ENCODE measurements at places on chromosomes 16 and 17.

DNA sequence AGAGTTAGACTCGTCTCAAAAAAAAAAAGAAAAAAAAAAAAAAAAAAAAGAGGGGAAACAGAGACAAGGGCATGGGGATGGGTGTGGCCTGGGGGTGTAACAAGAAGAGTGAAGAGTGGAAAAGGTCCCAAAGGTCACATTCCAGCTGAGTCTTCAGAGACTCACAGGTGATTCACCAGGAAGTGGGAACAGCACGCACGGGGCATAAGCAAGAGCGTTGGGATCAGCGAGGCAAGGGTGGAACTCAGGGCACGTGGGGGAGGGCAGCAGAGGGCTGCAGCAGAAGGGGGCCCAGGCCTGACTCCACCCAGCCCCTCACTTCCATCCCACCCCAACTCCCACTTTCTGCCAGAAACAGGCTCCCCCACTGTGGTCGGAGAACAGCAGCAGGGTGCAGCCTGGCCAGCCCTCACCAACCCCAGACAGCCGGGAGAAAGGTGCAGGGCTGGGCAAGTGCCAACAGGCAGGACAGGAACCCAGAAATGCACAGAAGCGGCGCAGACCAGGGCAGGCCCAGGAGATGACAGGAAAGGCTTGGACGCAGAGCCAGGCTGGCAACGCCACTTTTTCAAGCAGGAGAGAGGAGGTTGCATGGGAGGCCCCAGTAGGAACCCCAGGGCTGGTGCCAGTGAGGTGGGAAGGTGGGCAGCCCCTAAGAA is 3.3 kb downstream of the MEAK7 start:
- no peak for DNase-seq

DNA sequence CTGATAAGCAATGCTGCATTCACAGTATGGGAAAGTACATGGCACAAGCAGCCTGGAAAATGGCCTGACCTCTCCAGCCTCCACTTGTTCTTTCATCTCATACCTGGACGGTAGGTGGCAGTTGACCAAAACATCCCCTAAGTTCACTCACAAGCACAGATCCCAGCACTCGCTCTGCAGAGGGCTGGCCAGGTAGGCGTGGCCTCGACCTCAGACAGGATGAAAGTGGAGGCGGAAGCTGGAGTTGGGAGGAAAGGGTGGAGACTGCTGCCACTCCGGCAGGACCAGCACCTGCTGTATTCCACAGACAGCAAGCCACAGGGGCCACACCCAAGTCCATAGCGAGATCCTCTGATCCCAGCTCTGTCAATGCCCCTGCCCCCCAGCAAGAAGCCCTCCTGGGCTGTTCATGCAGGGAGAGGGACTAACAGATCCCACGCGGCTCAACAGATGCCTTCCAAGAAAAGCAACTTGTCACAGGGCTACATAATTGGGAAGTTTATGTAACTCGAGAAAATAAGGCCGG is 31.3 kb downstream of the ZCCHC14 start:
- DNase-seq, result no peak

DNA sequence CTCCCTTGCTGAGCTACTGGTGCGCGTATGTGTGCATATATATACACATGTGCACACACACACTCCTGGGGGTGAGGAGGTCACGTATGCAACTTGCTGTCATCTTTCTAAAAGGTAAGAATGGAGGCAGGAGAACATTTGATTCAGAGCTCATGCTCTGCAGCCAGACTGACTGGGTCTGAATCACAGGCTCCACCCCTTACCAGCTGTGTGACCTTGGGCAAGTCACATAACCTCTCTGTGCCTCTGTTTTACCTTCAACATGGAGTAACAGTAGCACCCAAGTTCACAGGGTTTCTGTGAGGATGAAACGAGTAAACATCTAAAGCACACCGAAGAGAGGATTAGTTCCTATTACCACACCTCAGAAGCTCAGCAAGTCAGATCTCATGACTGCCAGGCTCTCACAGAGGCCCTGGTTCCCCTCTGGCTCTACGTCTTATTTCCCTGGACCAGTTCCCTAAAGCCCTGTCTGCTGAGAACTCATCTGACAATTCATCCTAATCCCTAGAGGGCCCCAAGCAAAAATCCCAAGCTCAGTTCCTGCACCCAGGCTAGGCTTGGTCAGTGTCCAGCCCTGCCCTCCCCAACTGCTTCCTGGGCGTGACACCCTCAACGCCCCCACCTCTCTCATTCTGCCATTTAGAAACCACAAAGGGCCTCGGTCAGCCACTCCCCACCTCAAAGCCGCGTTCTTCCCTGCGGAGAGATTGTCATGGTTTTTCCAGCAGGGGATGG is 28.7 kb downstream of the ABR start:
- DNase-seq, result no peak

- DNase-seq, result no peak
These were observed 17.4 kb downstream of the COL1A1 start for GRCh38 chr17:50184064-50184463.

- DNase-seq, result no peak
These were observed 131.1 kb downstream of the PHKB start for GRCh38 chr16:47592232-47592631.

DNA sequence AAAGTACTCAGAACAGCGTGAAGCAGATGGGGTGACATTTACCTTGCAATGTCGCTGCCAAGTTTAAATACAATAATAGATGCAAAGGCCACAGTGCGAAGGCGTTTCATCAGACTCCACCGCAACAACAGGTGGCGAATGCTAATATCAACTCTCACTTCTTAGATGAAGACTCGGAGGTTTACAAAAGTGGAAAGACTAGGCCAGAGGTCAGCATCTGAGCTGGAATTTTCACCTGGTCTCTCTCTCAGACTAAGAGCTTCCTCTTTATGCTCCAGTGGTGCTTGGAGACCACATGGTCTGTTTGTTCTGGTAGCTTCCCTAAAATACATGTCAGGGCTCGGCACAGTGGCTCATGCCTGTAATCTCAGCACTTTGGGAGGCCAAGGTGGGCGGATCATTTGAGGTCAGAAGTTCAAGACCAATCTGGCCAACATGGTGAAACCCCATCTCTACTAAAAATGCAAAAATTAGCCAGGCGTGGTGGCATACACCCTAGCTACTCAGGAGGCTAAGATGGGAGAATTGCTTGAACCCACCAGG is 169.1 kb downstream of the XYLT1 start:
- DNase-seq, result no peak

- no peak for DNase-seq
These were observed 115.2 kb downstream of the IRX5 start for GRCh38 chr16:55045756-55046460.

- no peak for DNase-seq
These were observed 54.0 kb downstream of the AKAP1 start for GRCh38 chr17:57138956-57139576.

- DNase-seq, result no peak
These were observed 13.3 kb upstream of the SDK2 start for GRCh38 chr17:73657473-73658116.

- no peak for DNase-seq
These were observed 2.7 kb upstream of the ACE start for GRCh38 chr17:63474174-63474573.

DNA sequence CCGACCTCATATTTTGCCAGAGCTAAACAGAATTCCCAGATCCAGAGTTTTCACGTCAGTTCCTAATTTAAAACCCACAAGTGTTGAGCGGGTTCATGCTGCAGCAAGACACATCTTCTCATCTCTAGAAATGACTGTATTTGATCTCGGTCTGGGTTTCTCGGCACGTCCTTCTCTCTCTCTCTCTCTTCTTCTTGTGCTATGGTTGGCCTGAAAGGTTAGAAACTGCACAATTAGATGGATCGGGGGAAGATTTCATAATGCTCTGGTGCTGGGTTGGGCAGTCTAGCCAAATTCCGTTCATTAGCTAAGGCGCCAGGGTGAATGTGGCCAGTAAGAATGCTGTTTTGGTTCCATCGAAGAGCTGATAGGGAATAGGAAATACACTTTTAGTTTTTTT is 158.9 kb upstream of the NOG start:
- DNase-seq, result no peak

DNA sequence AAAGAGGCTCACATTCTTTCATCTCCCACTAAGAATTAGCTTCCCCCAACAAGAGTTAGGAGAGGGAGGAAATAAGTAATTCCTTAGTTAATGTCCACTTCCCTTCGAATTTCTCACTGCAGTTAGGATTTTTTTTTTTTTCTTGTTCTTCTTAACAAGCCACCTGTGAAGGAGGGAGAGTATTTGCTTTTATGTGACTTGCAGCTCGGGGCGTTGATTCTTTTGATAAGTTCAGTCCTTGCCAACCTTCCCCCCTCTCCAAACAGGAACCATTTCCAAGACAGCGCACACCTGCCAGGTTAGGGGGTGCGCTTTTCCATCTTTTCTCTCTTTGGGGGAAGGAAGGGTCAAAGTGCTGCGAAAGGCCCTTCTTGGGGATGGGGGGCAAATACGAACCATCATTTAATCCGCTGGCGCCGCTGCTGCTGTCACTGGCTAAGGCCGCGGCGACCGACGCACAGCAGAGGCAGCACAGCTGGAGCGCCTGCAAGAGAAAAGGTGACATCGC is 758 bp downstream of the ADAMTS18 start:
- no peak for DNase-seq

GRCh38 chr16:85281181-85281580 is 168.9 kb upstream of the CIBAR2 start:
- DNase-seq, result no peak

- DNase-seq, result no peak
These were observed 3.4 kb downstream of the SPNS1 start for GRCh38 chr16:28977703-28978662.

DNA sequence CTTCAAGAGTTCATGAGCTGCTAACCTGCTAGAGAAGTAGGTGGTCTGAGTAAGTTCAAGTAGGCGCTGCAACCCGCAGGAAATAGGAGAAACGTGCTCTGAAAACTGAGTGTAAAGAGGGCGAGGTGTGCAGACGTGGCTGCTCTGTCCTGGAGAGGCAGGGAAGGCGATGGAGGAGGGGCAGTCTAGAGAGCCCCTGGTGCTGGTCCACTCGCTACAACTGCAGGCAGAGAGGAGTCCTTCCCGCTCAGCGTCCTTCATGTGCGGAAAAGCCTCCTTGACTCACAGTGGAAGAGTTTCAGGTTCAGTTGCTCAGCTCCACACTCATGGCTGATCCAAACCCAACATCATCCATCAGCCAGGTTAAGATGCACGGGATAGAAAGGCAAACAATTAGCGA is 12.1 kb downstream of the ABCA3 start:
- no peak for DNase-seq

- DNase-seq, result no peak
These were observed 7.1 kb downstream of the TEKT3 start for GRCh38 chr17:15334266-15334665.

- DNase-seq, result no peak
These were observed 224.7 kb downstream of the SNX29 start for GRCh38 chr16:12201216-12201615.

GRCh38 chr17:40464392-40464855 is 21.2 kb downstream of the IGFBP4 start:
- DNase-seq, result no peak

GRCh38 chr16:35749253-35750141 is 2290.1 kb downstream of the TP53TG3F start:
- DNase-seq, result no peak

GRCh38 chr17:73163043-73163442 is 1.8 kb upstream of the SSTR2 start:
- no peak for DNase-seq

DNA sequence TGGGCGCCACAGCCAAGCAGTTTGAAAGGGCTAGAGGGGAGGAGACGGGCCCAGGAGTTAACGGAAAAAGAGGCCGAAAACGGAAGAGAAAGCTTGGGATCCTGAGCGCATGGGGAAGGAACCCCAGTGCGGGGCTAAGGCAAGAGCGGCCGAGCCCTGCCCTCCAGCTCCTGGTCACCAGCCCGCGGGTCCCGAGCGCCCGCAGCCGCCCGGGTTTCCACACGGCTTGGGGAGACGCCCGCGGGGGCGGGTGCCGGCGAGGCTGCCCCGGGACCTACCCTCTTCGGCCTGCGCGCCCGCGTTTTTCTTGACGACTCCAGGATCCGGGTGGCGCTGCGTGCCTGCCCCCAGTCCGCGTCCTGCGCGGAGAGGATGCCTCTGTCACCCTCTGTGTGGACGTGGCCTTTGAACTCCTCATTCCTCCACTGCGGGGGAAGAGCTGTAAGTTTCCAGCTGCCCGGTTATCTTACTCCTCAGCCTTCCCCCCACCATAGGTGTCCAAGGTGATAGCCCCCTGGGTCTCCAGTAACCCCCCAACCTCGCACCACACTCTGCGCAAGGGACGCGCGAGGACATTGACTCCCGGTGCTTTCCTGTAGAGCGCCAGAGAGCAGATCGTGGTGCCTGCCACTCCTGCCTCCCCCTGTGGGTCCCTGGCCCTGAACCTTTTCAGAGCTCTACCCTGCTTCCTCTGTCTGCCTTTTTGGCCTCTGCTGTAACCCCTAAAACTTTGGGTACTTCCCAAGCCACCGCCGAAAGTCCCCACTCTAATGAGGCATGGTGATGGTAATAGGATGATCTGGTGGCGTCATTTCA is 1.7 kb upstream of the CDH11 start:
- peak; percentile 66 for DNase-seq

- no peak for DNase-seq
These were observed 2.6 kb upstream of the TSPOAP1 start for GRCh38 chr17:58330997-58331814.

GRCh38 chr16:47917118-47917517 is 238.7 kb downstream of the ABCC12 start:
- no peak for DNase-seq

GRCh38 chr17:10836966-10837590 is 809 bp downstream of the PIRT start:
- DNase-seq, result no peak

DNA sequence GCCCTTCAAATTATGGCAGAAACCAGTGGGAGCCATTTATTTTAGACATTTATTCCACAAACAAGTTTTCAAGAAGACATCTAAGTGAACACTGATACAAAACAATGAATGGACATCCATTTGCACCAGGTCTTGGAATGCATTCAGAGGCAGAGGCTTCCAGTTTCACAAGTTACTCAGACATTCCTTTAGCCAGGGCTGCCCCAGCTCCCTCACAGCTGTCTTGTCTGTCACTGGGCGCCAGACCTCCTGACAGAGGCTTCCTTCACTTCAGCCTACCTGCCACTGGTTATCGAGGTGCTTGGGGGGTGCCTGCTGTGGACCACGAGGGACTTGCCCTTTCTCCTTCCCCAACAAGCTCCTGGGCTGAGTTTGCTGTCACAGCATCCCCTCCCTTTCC is 19.2 kb downstream of the AQP8 start:
- DNase-seq, result no peak

- DNase-seq, result no peak
These were observed 181.6 kb upstream of the CACNG3 start for GRCh38 chr16:24074574-24074973.

DNA sequence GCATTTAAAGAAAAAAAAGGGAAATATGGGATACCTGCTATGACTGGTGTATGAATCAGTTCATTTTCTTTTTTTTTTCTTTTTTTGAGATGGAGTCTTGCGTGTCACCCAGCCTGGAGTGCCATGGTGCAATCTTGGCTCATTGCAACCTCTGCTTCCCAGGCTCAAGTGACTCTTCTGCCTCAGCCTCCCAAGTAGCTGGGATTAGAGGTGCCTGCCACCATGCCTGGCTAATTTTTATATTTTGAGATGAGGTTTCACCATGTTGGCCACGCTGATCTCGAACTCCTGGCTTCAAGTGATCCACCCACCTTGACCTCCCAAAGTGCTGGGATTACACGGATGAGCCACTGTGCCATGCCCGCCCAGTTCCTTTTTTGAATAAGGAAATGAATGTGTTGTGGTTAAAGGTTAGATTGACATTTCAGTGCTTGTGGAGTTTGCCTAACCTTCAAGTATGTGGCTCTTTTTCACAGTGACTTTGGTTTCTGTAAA is 7.7 kb downstream of the HAPSTR1 start:
- no peak for DNase-seq

Measured in right forelimb (tissue), 1 donor.